ENCODE measurements at places on chromosomes 5 and 9.
A peak's percentile ranks its signal among the peaks of the same experiment; 100 is the strongest.

GRCh38 chr5:17379100-17379951 is 118.7 kb upstream of the TAF11L2 start:
- peak; percentile 88 for DNase-seq

DNA sequence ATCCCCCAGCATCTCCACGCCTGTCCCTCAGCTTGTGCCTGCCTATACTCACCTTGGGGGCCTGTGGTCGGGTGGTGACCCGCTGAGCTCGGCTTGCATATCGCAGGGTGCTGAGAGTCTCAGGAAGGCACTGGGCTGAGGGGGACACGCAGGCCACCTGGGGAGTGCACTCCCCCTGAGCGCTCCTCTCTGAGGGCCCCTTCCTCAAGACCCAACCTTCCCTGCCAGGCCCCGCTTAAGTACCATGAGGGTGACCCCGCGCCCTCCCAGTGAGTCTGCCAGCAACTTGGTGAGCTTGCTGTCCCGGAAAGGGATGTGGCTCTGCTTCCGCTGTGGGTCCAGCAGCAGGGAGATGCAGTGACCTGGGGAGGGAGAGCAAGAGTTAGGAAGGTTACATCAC is 4.1 kb downstream of the KIF12 start:
- DNase-seq, result no peak

DNA sequence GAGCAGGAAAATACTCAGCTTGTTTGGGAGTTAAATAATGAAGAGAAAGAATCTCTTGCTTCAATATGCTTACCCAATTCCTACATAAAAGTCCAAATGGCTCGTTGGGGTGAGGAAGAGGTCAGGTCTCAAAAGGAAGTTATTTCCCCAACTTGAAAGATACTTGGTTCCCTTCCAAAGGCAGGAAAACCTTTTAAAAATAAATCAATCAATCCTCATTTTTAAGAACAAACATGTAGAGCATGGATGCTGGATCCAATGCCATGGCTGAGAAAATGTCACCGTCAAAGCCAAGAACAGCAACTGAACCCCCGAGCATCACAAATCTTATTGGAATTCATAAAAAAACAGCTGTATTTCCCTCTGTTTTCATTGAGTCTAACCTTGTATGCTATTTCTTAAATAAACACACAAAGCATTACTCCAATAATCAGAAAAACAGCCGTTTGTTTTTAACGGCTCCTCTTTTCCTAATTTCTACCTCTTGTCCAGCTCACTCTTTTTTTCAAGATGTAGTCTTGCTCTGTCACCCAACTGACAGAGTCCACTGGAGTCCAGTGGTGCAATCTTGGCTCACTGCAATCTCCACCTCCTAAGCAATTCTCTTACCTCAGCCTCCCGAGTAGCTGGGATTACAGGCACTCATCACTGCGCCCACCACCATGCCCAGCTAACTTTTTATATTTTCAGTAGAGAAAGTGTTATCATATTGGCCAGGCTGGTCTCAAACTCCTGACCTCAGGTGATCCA is 140.7 kb downstream of the GNA14 start:
- DNase-seq, result no peak

DNA sequence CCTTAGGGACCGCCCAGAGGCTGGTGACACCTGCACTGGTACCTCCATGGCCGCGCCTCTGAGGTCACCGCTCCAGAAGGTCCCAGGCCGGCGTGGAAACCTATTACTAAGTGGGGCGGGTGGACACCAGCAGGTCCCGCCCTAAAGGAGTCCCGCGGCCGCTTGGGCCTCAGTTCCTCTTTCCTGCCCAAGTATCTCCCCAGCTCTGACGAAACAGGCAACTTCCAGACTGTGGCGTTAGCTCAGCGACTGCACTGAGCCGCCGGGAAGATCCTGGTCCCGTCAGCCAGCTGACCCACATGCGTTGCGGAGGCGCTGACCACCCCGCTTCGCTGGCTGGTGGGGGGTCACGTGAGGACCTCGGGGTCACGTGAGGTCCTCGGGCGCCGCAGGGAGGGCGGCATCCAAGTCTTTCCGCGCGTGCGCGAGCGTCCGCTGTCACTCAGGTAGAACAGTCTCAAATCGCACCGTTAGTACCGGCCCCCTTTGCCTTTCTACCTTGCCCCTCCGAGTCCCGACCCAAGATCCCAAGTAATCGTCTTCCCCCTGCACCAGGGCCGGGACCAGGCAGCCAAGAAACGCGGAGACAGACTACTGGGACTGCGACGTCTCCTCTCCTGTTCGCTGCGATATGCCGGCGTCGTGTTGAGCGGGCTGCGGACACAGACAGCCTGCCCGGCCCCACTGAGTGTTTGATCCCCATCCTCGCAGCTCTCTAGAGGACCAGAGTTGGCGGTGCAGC is 53.7 kb upstream of the KDM4C start:
- peak; percentile 86 for DNase-seq

DNA sequence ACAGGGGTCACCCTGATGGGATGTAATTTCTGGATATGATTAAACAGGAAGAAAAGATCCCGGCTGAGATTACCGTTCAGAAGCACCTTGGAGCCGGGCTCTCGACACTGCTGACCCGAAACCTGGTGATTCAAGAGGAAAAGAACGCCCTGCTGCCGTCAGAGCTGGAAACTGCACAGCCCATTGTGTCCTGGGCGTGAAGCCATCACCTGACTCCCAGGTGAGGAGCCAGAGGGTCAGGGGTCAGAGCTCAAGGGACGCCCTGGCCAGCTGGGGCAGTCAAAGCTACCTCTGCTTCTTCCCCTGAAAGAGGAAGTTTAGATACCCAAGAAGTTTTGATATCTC is 17.8 kb upstream of the SLC12A7 start:
- no peak for DNase-seq

DNA sequence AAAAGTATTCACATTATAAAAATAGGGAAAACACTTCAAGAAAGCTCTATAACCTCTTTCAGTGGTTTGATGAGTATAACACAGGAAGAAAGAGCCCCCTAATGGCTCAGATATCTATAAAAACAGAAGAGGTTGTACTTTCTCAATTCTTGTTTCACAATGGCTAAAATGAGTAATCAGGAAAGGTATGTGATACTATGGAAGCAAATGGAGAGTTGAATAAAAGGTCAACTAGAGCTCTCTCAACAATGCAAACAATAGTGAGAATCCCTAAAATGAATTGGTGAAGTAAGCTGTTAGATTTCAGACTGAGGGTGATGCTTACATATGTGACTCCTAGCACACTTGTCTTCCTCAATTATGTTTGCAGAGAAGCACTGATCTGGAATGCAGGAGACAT is 584.6 kb upstream of the CDH18 start:
- DNase-seq, result peak; percentile 24

DNA sequence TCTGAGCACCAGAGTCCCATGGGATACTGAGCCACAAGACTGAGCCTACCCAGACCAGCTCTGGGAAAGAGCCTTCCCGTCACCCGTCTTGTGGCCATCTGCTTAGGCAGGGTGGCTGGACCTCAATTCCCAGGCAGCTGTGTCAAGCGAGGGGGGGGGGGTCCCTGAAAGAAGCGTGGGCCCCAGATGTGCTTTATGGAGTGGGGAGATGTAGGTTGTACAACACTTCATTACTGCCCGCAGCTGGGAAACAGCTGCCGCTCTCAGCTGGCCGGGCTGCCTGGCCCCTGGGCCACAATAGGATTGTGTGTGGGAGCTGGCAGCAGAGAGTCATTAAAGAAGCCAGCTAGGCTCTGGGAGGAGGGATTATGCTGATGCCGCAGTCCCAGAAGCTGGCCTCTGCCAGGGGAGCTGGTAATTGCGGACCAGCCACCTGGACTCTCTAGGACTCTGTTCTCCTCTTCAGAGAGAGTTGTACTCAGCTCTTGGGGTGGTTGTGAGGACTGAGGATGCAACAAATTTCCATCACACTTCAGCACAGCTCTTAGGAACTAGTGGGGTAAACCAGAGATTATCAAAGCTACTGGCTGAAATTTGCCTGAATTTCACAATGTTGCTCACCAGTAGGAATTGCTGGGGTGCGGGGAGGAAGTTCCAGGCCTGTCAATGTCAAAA is 145.4 kb downstream of the GADD45G start:
- DNase-seq, result peak; percentile 84

GRCh38 chr9:82057805-82058204 is 69.2 kb downstream of the SPATA31D1 start:
- DNase-seq, result no peak

DNA sequence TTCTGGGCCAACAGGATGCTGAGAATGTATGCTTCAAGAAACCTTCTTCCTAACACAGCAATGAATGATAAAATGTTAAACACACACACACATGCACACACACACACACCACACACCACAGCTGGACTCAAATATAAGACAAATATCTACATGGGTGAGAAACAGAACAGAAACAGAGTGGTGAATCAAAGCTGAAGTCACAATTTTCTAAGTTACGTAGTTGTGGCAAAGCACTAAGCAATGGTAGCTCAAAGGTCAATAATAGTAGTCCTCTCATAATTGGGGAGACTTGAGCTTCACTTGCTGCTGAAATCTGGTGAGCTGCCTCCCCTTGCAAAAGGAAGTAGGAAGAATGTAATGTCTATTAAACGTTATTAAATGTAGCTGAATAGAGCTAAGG is 33.7 kb upstream of the ITGA1 start:
- DNase-seq, result no peak

- DNase-seq, result no peak
These were observed 158.0 kb upstream of the SEMA6A start for GRCh38 chr5:116732591-116732990.

- peak; percentile 92 for DNase-seq
These were observed at the start of gene FRMD3 for GRCh38 chr9:83538172-83538889. FRMD3 (minus strand) TSS chr9:83538401; CDS start chr9:83538231, 170 bp downstream.

GRCh38 chr5:59351076-59351794 is 542.3 kb downstream of the PDE4D start:
- DNase-seq, result peak; percentile 88

- DNase-seq, result peak; percentile 70
These were observed 261.5 kb upstream of the CCNH start for GRCh38 chr5:87674235-87674634.

- no peak for DNase-seq
These were observed 80.2 kb downstream of the FGF18 start for GRCh38 chr5:171499611-171500010.

- DNase-seq, result no peak
These were observed 13.8 kb upstream of the TGFBI start for GRCh38 chr5:136015003-136015375.

DNA sequence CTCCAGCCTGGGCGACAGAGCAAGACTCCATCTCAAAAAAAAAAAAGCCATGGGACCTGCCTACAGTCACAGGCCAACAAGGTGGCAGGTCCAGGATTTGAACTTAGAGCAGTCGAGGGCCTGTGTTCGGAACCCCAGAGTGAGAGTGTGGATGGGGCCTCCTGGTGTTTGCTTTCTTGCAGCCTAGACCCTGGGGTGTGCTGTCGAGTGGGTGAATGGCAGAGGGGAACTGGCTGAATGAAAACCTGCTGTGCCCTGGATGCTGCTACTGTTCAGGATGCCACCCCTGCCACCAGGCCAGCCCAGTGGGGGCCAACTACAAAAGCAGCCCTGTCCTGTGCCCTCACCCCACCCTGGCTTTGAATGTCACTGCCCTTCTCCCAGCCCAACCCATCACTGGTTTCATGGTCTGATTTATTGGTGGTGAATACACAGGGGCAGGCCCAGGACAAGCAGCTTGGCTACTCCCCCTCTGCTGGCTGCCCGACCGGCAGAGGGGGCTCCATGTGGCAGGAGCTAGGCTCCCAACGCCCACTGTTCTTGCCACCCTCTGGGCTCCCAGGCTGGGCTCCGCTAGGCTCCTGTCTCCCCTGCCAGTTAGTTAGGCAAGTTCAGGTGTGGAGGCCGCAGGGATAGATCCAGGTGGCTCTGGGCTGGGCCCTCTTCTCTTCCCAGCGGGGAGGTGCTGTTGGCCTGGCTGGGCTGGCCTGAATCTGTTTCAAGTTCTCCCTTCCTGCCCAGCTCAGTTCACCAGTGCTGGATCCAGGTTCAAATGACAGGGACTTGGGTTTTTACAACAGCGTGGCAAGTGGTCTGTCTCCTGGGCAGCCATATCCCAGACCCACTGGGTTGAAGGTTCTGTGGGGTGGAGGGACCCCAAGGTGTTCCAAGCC is 12.2 kb downstream of the FPGS start:
- DNase-seq, result no peak

DNA sequence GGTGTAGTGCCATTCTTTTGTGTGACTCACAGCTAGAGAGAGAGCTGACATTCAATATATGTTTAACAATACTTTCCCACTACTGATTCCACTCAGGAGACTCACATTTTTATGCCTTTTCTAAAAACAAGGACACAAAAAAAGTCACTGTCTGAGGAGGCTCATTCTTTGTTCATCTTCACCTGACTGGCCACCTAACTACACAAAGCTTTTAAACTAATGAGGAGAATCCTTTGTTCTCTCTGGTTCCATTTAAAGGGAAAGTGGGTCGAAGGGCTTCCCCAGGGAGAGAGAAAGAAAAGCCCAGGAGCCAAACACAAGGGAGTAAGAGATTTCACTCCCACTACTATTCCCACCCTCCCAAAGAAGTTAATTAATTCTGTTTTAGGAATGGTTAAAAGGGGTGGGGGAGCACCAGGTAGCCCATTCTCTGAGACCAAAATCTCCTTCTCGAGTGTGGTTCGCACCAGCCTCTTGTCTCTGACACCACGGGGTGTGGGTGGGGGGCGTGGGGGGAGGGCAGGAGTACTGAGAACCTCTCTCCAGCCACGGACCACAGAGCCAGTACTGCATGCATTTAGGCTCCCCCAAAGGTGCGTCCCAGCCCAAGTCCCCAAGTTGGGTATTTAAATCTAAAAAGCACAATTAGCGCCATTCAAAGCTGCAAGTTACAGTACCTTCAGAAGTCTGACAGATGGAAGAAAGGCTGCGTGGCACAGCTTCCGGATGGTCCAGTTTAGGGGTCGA is 747 bp downstream of the TRPM3 start:
- DNase-seq, result no peak

DNA sequence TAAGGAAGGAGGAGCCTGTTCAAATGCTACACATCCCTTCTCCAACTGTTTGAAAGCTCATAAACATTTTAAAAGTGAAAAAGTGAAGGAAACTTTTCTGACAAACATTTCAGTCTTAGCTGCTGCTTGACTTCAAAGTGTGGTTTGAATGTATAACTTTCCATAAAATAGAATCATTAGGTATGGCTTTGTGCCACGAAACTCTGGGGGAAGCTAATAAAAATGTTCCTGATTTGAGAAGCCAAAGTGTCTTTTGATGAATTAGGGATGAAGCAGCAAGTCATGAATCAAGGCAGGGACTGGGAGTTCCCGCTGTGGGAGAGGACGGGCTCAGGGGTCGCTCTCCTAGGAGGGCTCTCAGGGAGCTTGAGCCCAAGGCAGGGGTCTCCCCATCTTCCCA is 15.3 kb downstream of the MVB12B start:
- no peak for DNase-seq
